DMS153 (cell line): ENCODE measurements at places on chromosomes 13 and 19.

DNA sequence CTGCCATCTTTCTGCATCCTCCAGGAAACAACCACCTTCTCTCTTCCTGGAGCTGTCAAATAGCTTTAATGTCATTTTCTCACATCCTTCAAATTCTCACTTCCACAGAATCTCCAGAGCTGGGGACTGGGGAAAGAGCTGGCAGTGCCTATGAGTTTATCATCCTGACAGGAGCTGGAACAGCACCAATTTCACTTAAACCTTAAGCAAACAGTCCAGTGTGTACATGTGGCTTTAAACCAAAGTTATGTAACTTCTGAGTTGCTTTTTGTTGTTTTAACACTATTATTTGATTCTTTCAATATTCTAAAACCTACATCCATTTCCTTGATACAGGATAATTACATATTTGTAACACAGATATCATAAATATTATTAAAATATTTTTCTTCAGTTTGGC is 331.5 kb upstream of the ARGLU1 start:
- peak; percentile 14 for DNase-seq

DNA sequence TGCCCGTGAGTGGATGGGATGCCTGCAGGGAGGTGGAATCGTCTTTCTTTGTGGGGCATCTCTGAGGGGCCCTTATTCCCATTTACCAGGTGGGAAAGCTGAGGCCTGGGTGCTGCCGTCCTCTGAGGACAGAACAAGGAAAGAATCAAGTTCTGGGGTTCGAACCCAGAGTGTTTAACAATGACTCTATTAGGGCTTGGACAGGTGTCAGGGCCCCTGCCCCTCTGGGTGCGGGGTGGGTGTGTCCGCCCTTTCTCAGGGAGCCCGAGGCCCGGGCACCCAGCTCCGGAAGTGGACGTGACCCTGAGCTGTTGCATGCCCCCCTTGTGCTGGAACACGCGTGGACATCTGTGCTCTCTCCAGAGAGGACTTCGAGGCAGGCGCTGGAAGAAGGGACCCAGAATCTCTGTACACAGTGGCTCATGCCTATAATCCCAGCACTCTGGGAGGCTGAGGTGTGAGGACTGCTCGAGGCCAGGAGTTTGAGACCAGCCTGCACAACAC is 10.8 kb downstream of the NDUFA11 start:
- no peak for DNase-seq

DNA sequence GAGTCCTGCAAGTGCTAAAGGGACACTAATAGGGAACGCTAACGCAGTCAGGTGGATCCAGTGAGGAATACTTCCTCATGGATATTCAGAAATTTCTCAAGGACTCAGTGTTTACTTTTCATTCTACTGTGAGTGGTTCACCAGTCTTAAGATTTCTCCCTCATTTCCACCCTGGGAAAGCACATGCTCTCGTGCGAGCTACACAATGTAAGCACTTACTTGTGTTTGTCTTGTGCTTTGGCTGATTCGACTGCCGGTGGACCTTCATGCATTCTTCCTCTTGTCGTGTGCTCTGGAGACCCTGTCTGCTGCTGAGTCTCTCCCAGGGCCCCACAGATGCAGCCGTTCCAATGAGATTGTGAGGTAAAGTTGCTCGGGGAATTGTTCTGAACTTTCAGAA is 180.1 kb downstream of the NUFIP1 start:
- no peak for DNase-seq

DNA sequence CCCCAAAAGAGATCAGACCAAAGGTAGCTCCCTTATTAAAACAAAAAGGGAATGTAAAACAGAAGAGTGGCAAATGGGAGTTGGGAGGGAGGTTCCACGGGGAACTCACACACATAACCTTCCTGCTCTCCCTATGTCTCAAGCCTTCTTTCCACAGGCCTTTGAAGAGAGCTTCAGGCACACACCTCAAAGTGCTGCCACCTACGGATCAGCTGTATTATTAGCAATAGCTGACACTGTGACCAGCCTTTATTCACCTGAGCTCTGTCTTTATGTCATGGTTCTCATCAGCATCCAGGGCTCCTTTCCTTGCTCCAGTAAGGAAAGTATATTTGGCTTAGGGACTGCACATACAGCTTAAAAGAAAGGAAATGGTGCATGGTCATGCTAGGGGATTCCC is 11.3 kb downstream of the ZNF571 start:
- no peak for DNase-seq

GRCh38 chr19:32817569-32818476 is 51.7 kb downstream of the SLC7A9 start:
- no peak for DNase-seq

DNA sequence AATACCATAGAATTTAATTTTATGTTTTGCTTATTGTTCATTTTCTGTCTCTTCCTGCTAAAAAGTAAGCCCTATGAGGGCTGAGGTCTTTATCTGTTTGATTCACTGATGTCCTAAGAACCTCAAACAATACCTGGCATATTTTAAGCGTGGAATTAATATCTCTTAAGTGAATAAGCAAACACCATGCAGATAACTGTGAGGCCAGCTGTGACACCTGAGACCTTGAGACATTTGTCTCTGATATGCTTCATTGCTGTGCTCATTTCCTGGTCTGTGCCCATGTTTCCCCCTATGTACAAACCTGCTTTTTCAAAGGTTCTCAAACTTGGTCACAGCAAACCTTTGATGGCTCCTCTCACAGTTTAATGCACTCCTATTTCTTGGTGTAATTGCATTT is 254.6 kb downstream of the COG6 start:
- DNase-seq = no peak
